ENCODE measurements at places on chromosomes 2 and 18.

DNA sequence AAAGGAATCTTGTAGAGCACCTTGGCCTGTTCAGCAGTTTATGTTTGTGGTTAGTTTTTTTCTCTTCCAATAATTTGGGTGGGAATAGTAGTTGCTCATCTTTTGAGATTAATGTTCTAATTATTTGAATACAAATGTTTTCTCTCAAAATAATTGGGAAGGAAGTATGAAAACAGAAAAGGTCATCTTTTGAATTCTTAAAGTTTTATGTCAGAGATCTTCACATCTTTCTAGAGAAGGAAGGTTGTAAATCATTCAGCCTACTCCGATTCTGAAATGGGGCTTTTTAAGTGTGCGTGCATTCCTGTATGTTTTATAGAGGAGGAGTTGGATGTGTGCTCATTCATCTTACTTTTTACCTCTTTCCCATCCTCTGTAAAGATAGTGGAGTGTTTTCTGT is 29.0 kb downstream of the GRHL1 start:
- no peak for DNase-seq

DNA sequence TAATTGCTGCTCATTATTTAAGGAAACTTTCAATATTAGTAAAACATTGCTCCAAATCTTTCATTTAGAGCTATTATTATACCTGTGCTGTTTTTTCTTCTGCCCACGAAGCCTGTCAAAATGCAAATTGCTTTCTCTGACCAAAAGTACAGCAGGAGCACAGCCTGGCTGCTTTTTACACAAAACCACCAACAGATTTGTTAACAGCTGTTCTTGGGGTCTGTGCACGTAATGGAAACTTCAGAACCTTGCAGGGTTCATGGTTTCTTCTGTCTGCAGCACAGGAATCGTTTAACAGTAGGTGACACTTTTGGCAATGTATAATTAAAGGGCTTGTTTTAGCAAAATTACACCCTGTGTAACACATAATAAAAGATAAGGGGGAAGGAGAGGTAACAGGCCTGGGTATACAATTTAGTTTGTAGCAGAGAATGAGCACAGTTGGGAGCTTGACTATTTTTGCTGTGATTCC is 447.3 kb downstream of the KCNJ3 start:
- DNase-seq, result no peak

DNA sequence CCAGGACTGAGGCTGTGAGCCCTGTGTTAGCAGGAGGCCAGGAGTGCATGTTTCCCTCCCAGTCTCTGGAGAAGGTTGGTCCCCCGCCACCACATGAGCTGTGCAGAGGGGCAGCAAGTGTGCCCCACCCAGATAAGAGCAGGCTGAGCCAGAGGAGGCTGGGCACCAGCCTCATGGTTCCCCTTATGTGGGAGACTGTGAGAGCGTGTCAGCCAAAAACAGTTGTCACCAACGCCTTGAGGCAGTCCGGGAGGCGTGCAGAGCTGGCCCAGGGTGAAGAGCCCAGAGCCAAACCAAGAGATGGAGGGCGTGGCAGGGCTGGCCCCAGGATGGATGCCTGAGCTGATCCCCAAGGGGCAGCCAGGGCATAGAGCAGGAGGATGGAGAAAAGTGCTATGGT is 128.7 kb upstream of the GLI2 start:
- DNase-seq, result no peak

GRCh38 chr2:47569658-47570475 is 166.9 kb downstream of the MSH2 start:
- no peak for DNase-seq

DNA sequence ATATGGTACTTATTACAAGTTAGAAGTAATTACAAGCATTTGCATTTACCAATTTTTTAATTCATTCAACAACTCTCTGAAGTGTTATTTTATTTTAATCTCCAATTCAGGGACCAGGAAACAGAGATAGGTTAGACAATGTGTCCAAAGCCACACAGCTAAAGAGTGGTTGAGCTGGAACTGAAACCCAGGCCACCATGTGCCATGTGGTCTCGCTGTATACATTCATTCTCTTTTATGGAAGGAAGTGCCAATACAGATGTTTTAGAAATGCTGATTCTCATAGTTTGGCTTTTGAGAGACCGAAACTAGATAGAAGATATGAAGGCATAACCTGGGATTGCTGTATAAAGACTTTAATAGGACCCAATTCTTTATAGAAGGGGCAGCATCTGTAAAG is 684.6 kb upstream of the ID2 start:
- no peak for DNase-seq

DNA sequence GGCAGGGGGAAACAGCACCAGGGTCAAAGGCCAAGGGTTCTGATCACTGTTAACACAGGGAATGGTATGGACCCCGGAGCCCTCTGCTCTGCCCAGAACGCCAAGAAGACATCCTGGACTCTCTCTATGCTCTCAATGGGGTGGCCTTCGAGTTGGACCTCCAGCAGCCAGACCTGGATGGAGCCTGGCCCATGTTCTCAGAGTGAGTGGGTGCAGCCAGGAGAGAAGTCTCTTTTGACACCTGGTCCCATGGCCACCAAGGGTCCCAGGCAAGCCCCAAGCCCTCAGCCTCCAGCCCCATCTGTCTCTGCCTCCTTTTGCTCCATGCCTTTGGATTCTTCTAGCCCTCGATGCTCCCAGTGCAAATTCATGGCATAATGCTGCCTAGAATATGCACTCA is 4.1 kb downstream of the RUFY4 start:
- no peak for DNase-seq

GRCh38 chr2:240320204-240320993 is 115.1 kb upstream of the GPC1 start:
- no peak for DNase-seq

- DNase-seq, result no peak
Measured at GRCh38 chr18:78820161-78820834, 159.3 kb upstream of the SALL3 start.

GRCh38 chr2:136051725-136052048 is 66.3 kb upstream of the DARS1 start:
- DNase-seq, result peak; percentile 11

- peak; percentile 89 for DNase-seq
Measured at GRCh38 chr2:39216346-39217191, 27.2 kb downstream of the CDKL4 start.

GRCh38 chr2:102107741-102108070 is 34.8 kb upstream of the IL1R1 start:
- no peak for DNase-seq

GRCh38 chr2:166074011-166074410 is 53.8 kb downstream of the SCN1A start:
- no peak for DNase-seq

GRCh38 chr18:4544142-4544541 is 89.0 kb upstream of the DLGAP1 start:
- DNase-seq, result no peak

DNA sequence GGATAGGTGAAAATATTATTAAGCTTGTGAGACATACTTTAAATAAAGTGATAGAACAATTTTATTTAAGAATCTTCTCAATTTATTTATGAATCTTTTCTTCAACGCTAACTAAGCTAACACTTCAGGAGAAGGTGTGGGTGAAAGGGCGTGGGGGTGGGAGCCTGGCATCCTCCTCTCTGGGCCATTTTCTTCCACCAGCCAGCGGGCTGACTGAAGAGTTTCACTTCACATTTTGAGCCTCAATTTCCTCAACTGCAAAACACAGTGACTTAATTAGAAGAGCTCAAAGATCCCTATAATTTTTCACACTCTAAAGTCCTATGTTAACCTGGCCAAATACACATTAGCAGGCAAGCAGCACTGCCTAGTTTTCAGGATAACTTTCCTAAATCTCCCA is 94.8 kb downstream of the FTCDNL1 start:
- no peak for DNase-seq

DNA sequence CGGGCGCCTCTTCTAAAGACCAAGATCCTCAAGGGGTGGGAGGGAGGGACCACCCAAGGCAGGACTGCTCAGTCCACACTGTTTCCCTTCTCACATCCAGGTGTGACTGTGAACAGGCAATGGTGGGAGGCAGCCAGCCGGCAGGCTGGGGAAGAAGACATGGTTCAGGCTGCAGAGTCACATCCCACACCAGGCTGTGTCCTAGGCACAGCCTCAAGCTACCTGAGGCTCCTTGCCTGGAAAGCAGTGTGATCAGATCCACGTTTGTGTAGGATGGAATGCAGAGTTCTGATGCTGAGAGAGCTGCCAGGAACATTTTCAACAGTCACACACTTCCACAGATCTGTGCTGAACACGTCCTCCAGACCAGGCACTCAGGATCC is 16.4 kb downstream of the SLC66A2 start:
- no peak for DNase-seq

DNA sequence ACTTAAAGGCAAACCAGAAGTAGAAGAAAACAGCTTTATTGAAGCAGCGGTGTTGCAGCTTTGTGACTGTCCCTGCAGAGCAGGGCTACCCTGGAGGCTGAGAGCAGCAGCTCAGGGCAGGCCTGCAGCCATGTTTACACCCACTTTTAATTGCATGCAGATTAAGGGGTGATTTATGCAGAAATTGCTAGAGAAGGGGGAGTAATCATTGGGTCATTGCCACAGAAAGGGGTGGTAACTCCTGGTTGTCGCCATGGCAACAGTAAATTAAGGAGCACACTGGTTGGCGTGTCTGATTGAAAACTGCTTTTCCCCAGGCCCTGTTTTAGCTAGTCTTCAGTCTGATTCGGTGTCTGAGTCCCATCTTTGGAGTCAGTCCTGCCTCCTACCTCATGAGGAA is 195.4 kb upstream of the HDAC4 start:
- DNase-seq, result no peak

GRCh38 chr2:102145934-102146333 is 3.4 kb downstream of the IL1R1 start:
- DNase-seq, result no peak

- DNase-seq, result no peak
Measured at GRCh38 chr2:45232818-45233217, 223.6 kb upstream of the SIX2 start.

Measured in CD8-positive, alpha-beta memory T cell (primary cell).